ENCODE measurements at places on chromosomes 3 and 15. TPM values are rescaled to one million over a fixed set of nuclear protein-coding genes. Genes with fewer than 3 reads are reported as not detected.

The HYKK gene
- total RNA-seq: 0.40 TPM

The CDAN1 gene
- 33.6 TPM for total RNA-seq

The COLQ gene
- total RNA-seq: 0.42 TPM

The AADACL2 gene
- total RNA-seq: not detected

The MME gene
- total RNA-seq: 117 TPM

The ZMYND10 gene
- total RNA-seq: 2.8 TPM

All from OCI-LY7 (cell line).